ENCODE measurements at places on chromosomes 2 and 18.

DNA sequence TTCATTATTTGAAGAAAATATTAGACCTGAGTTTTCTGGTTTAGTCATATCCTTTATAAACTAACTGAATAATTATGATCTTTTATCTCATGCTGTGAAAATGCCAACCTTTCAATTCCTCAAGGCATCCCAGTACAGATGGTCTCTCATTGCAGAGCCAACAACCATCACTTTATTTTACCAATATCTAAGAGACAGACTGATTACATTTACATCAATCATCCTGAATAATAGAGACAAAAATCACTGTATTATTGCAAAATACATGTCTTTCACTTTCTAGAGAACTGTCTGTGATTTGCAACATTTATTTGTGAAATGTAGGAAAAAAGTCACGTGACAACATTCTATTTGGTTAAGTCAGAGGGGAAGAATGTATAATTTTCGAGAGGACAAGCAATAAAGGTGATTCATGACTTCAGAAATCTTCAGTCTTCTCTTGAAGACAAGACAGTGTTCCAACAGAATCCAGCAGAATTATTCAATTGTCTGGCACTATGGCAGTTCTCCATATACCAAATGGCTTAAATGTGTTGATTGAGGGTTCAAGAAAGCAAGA is 503.6 kb upstream of the SYT4 start:
- DNase-seq = no peak

DNA sequence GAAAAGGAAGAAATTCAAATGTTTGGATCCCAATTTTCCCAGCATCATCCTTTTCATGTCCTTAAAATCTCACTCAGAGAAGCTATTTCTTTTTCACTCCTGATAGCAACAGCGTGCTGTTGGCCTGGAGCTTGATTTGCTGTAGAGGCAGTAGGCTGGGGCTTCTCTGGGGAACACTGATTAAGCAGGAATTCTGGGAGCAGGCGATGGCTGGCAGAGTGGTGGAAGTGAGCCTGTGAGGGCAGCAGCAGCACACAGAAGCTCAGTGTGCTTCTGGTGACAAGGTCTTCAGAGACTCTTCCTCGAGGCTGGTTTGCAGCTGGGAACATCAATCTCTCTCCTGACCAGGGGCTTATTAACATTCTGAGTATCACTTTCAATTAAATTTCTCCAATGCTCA is 284.6 kb downstream of the DPP10 start:
- DNase-seq = no peak

DNA sequence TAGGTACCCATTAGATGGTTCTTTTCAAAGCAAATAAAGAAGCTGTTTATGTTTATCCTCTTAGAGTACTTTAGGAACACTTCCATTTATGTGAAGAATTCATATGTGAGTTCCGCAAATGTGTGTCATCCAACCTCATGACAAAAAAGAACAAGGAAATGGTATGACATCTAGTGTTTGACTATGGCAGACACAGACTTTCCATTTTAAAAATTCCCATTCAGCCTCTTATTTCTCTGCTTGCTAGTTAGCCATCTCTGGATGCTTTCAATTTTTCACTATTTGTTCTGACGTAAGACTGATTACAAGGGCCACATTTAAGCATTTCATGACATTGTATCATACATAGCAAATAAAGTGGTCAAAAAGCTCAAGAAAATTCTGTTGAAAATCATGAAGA is 103.0 kb downstream of the ZAP70 start:
- DNase-seq = no peak

DNA sequence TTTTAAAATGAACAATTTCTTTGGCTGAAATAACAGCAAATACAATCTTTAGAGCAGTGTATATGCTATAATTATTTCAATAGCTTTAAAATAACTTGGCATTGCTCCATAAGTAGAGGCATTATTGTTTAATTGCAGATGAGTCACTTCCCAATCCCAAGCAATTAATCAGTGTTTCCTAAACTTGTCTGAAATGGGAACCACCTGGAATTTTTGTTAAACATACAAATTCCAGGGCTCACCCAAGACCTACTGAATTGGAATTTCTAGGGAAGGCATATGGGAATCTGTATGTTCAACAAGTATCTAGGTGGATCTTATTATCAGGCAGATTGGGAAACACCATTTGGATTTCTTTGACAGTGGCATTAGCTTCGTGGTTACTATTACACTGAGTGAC is 27.1 kb upstream of the FMNL2 start:
- no peak for DNase-seq

GRCh38 chr2:112692495-112692911 is 28.3 kb upstream of the NT5DC4 start:
- no peak for DNase-seq

GRCh38 chr2:230896346-230897115 is 28.5 kb downstream of the GPR55 start:
- DNase-seq = no peak

- DNase-seq = no peak
Observed at GRCh38 chr18:48188609-48189008, 220.6 kb downstream of the ZBTB7C start.

DNA sequence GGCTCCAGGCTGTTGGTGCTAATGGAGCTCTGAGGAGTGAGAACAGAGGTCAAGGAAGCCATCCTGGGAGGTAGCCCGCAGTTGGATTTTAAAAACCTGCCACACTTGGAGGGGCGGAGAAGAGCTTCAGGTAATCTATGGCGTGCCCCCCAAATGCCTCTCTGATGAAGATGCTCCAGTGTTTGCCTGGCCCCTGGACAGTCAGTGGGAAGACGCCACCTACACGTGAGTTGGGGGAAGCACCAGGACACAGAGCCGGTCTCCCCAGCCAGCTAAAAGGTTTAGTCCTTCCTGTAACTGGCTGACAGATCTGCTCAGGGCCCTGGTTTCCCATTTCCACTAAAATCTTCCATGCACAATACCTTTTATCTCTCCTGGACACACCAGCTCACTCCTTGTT is 225.0 kb downstream of the TTC32 start:
- no peak for DNase-seq

GRCh38 chr2:37443082-37443481 is 98.7 kb downstream of the QPCT start:
- DNase-seq = no peak

DNA sequence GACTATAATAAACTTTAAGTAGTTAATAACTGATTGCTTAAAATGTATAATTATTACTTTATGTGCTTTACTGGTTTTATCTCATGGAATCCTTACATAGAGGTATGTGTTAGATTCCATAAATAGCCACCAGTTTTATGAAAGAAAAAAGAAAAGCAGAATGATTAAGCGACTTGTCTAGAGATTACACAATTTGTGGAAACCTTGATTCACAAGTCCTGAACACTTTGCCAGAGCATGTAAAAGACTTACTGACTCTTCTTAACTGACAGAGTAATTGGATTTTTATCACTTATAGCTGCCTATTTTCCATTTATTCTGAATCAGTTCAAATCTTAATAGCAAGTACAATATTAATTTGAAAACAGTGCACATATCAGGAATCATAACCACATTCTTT is 448.7 kb upstream of the NETO1 start:
- no peak for DNase-seq

GRCh38 chr2:85264471-85264870 is 63.3 kb downstream of the TGOLN2 start:
- DNase-seq = no peak

All from NCI-H524 treated with DMSO at 0.1 percent for 48 hours (cell line).